ENCODE measurements at places on chromosomes 3 and 15. TPM values are rescaled to one million over a fixed set of nuclear protein-coding genes. Genes with fewer than 3 reads are reported as not detected.

The NAALADL2 gene
- total RNA-seq: 11.6 TPM

The RBMS3 gene
- total RNA-seq: 58.6 TPM

The WDR93 gene
- 0.17 TPM for total RNA-seq

The CAPN3 gene
- total RNA-seq: 1.8 TPM

The GORASP1 gene
- 27.2 TPM for total RNA-seq

The TJP1 gene
- total RNA-seq: 53.7 TPM

The GPR149 gene
- total RNA-seq: not detected

The CHRFAM7A gene
- total RNA-seq: 0.26 TPM

The SLC38A3 gene
- total RNA-seq: not detected

The GXYLT2 gene
- total RNA-seq: 14.1 TPM

The SERPINI2 gene
- total RNA-seq: not detected

The NLGN1 gene
- 2.1 TPM for total RNA-seq

The EPHB3 gene
- 3.9 TPM for total RNA-seq

The RHOV gene
- not detected for total RNA-seq

The PRTG gene
- 4.0 TPM for total RNA-seq

The TMCO5A gene
- not detected for total RNA-seq

The GNAT1 gene
- total RNA-seq: not detected

The SELENOK gene
- 21.3 TPM for total RNA-seq

The C2CD4B gene
- not detected for total RNA-seq

The RNU6-1 gene
- total RNA-seq: not detected

The KNL1 gene
- total RNA-seq: 5.0 TPM

The MYL3 gene
- total RNA-seq: 0.50 TPM

The NDN gene
- total RNA-seq: 47.7 TPM

The PLSCR5 gene
- not detected for total RNA-seq

The KBTBD13 gene
- not detected for total RNA-seq

The P2RY13 gene
- total RNA-seq: under 0.01 TPM

The SLC51A gene
- total RNA-seq: not detected

The CRELD1 gene
- total RNA-seq: 50.2 TPM

The C2CD4A gene
- total RNA-seq: not detected

The CILP gene
- 0.26 TPM for total RNA-seq

The ITGA11 gene
- 29.6 TPM for total RNA-seq

The SLC12A8 gene
- 9.8 TPM for total RNA-seq

The CLDN11 gene
- 131 TPM for total RNA-seq

The CCR4 gene
- not detected for total RNA-seq

The CFAP20DC gene
- 3.8 TPM for total RNA-seq

The ERICH6 gene
- total RNA-seq: under 0.01 TPM

The NUP210 gene
- 0.33 TPM for total RNA-seq

The ZNF385D gene
- 0.83 TPM for total RNA-seq

The THAP10 gene
- total RNA-seq: 2.3 TPM

The DAZL gene
- not detected for total RNA-seq

The DNAJB8 gene
- not detected for total RNA-seq

The MED12L gene
- 4.9 TPM for total RNA-seq

The SLC12A1 gene
- total RNA-seq: not detected

The AMOTL2 gene
- total RNA-seq: 74.6 TPM

Measured in fibroblast of lung (primary cell).